NCI-H446 treated with DMSO at 0.1 percent for 48 hours (cell line): ENCODE measurements at places on chromosomes 1 and 21.
A peak's percentile ranks its signal among the peaks of the same experiment; 100 is the strongest.

GRCh38 chr1:93963585-93963984 is 54.4 kb upstream of the GCLM start:
- DNase-seq = no peak

- DNase-seq = no peak
These were observed 81.2 kb upstream of the RAB3GAP2 start for GRCh38 chr1:220353229-220354012.

- no peak for DNase-seq
These were observed 28.2 kb downstream of the RNF220 start for GRCh38 chr1:44433209-44433608.

DNA sequence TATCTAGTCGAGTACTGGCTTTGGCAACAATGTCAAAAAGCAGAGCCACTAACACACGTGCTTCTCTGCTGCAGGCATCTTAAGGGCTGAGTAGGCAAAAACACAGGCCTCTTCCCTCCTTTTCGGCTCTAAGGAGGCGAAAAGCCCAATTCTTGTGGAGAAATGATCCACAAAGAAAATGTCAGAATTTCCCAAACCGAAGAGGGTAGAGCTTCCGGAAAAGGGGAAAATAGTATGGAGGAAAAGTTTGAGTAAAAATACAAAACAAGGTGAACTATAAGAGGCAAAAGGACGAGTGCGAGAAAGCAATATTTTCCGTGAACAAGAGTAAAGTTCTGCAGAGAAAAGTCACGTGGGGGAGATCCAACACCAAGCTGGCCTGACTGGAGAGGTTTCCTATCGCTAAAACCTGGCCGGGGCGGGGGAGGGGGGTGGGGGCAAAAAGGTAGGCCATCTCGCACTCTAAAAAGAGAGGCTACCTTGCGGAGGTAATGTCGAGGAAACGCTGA is 551 bp downstream of the ZRANB2 start:
- DNase-seq = no peak

DNA sequence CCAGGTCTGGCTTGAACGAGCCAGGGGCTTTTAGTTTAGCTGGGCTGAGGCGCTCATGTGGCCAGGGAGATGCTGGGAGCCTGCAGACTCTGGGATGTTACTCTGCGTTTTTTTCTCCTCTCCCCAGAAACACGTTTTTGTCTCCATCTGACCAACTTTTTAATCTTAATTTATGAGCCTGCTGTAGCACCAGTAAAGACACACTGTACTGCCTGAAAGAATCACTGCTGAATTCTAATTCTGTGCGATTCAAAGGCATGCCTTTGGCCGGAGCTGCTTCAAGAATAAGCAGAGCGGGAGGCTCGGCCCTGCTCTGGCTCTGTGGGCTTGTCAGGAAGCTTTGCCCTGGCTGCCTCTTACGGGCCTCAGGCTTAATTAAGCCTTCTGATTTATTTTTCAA is 129.5 kb downstream of the CAMTA1 start:
- no peak for DNase-seq

GRCh38 chr1:2449636-2450454 is 26.2 kb upstream of the PLCH2 start:
- no peak for DNase-seq

DNA sequence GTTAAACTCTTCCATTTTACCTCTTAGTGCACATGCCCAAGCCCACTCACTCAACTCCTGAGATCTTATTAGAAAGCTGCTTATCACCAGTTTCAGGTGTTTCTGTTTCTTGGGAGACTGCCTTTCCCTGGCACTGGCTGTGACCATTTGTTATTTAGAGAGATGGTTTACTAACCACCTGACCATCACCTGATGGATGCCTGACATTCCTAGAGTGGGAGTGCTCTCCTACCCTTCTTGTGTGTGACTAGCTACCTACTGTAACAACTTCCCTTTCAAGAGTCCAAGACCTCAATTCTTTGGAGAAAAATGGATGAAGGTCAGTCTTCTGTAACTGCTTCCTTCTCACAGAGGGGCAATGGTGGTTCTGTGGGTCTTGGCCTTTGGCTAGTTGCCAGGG is 755.2 kb upstream of the ADAMTS5 start:
- DNase-seq = no peak

- DNase-seq = no peak
These were observed 40.1 kb downstream of the CAMSAP2 start for GRCh38 chr1:200778766-200779165.

DNA sequence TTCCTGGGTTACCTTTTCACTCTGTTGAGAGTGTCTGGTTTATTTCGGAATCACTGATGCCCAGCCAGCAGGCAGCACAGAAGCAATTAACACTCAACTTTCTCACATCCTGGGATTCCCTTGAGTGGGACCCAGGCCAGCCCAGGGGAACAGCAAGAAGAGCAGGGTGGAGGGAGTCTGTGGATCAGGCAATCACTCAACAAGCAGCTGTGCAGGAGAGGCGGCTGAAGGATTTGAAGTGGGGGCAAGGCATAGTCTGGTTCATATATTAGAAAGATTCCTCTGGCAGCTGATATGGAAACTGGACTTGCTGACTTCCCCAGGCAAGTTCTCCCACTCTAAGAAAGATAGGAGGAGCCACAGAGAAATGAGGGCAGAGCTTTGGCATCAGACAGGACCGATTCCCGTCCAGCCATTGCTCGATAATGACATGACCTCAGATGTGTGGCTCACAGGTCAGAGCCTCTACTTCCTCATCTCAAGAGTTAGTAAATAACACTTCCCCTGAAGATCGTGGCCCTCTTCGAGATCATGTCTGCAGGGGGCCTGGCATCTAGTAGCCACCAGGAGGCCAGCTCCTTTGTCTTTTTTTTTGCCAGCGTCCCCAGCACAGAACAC is 12.4 kb downstream of the EPHA8 start:
- no peak for DNase-seq

DNA sequence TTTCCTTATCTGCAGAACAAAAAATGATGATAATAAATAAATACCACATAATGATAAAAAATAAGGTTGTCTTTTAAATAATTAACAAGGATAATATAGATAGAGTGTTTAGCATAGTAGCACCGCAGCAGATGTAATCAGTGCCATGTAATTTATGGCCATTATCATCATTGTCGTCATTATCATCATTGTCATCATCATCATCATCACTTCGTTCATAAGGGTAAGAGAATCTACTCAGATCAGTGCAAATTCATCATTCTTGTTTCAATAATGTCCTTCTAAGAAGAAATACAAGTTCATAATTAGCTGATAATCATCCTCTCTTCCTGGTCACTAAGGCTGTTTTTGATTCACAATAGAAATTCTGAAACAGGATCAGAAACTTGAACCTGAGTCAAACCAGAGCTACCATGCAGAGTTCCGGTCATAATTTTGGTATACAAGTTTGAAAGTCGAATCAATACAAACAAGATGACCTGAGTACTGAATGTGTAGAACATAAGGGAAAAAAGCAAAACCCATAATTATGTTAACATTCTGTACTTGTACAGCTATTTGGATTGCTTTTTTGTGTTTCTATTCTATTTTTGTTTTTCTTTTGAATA is 172.0 kb downstream of the LRRC40 start:
- DNase-seq = no peak

DNA sequence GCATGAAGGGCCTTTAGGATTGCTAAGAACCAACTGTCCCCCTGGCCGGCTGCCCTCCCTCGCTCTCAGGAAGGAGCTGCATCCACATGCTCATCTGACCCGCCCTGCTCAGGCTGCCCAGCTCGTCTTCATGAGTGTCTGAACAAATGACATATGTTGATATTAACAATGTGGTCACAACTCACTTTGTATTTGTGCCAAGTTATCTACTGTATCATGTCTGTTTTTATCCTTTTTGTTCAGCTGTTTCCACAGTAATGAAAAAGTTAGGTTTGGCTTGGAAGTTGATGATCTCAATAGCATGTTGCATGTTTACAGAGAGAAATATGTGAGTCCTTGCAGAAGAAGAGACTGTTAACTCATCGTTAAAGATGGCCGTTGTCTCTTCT is 75.1 kb downstream of the PHTF1 start:
- peak; percentile 29 for DNase-seq

DNA sequence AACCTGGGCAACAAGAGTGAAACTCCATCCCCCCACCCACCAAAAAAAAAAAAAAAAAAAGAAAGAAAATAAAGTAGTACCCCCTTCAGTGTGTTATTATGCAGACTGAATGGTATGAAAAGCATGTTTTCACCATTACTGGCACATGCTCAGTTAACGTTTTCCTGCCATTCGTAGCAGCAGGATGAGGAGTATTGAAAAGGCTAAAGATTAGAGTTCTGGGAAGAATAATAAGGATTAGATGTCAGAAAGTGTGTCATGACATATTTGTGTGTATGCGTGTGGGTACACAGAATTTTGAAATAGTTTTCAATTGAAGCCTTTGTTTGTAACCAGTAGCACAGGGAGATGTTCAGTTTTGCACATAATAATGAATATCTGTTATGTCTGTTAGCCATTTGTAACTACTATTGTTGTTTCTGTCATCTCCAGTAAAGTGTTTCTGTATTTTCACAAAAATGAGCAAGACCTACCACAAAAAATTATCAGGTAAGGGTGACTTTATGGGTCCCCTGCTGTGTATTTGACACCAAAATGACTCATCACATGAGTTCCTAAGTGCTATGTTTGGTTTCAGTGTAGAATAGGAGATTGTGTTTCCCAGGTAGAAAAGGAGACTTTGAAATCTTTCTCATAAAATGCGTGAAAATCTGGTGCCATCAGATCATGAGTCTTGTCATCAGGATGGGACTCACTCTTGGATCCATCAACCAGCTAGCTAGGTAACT is 358.9 kb downstream of the DISC1 start:
- DNase-seq = no peak

DNA sequence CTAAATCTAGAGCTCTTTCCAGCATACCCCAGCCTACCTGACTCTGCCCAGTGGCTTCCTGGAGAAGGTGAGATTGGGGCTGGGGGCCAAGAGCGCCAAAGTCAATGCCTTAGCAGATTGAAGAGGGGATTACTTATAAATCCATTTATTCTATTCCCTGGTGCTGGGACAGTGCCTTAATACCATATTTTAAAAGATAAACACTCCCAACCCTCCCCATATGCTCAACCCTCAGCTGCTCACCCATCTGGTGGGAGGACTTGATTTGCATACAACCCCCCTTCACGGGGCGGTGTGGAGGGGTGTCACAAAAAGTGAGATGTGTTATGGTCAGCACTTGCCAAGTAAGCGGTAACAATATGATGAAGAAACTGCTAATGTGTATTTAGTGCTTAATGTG is 3.2 kb upstream of the DISP3 start:
- no peak for DNase-seq

DNA sequence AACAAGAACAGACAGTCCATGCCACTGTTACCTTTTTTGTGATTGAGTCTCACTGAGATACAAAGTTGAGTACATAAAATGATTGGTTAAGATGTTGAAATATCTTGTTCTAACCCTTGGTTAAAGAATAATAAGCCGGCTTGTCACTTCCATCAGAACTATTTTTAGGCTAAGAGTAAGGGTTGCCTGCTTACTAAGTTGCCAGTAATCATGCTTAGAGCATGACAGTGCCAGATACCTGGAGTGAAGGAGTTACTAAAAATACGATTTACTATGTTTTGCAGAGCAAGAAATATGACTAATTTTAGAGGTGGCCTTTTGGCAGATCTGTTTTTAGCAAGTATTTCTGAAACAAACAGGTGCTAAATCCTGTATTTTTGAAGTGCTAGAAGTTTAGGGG is 6.0 kb downstream of the HUNK start:
- no peak for DNase-seq
